SHP77 (cell line): ENCODE measurements at places on chromosomes 4 and X.

- DNase-seq: no peak
These were observed 53.5 kb downstream of the CHST7 start for GRCh38 chrX:46627062-46627461.

DNA sequence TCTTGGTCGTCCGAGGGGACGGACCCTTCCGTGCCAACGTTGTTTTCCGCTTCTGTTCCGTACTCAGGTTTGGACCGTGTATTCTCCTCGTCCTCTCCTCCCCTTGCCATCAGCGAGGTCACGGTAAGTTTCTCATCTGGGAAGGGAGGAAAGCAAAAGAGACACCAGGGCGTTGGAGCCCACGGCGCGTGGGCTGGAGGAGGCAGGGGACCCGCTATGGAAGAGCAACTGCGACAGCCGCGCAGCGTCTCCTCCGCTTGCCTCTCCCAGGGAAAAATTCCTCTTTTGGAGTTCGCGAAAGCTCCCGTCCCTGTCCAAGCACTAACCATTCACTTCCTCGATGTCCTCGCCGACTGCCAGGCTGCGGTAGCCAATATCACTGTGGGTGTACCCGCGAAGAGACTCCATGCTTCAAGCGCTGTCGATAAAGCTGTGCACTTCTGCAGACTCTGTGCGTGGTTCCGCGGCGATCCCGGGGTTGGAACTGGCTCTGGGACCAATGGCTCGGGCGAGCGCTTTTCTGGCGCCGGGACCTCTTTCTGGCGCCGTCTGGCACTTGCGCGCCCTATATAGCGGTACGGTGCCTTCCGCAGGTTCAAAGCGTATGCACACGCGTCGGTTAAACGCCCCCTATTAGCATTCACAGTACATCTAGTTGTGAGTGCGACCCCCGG, at the start of gene ESX1:
ESX1 (minus strand) TSS at position 492 of the 674 bp plus-strand sequence; CDS start at position 408, 84 bp downstream.
- no peak for DNase-seq

DNA sequence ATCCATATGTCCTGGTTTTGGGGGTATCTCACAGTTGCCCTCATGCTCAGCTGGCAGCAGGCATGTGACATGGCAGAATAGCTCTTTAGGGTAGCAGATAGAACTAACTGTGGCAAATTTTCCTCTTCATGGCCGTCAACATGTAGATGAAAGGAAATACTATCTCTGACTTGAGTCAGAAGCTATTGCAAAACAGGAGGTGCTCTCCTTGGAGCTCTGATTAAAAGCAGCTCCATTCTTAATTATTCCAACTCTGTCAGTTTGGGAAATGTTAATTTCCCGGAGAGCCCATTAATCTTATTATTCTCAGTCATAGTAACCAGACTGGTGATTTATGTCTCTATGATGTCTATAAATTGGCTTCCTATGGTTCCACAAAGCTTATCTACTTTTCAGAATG, 18.2 kb downstream of the IL13RA1 start:
- no peak for DNase-seq

- peak; percentile 48 for DNase-seq
These were observed 344.9 kb downstream of the BCOR start for GRCh38 chrX:39752815-39753214.

DNA sequence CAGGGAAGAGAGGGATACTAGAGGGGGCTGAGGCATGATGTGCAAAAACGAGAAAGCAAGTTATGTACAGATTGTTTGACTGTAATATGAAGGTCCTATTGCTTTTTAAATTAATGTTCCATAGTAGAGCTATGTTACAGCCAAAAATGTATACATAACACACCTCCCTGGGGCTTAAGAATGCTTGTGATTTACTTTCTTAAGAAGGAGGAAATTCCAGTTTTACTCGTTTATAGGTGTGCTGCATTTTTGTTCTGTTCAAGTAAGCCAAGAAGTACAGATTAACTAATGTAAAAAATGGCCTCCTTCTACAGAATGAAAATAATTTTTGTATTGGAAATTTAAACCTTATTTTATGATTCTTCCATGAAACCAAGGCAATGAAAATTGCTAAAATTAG, 614.4 kb upstream of the NR3C2 start:
- no peak for DNase-seq

GRCh38 chrX:152520653-152521052, 69.5 kb upstream of the GABRA3 start:
- DNase-seq: no peak

DNA sequence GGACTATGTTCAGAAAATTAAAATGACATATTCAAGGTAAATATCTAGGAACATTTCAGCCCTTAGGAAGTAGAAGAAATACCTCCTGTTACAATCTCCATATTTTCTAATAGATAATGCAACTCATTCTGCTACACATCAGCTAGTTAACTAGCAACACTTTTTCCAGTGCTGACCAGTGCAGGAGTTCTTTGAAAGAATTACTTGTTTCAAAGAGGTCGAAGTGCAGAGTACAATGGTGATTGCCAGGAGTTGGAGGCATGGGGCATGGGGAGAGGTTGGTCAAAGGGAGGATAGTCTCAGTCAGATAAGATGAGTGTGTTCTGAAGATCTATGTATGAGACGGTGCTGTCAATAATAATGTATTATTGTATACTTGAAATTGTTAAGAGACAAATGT, 53.1 kb downstream of the MTNR1A start:
- no peak for DNase-seq
